ENCODE measurements at places on chromosomes 5 and 9.

- no peak for DNase-seq
These were observed 986.5 kb upstream of the ARRDC3 start for GRCh38 chr5:92369587-92369986.

DNA sequence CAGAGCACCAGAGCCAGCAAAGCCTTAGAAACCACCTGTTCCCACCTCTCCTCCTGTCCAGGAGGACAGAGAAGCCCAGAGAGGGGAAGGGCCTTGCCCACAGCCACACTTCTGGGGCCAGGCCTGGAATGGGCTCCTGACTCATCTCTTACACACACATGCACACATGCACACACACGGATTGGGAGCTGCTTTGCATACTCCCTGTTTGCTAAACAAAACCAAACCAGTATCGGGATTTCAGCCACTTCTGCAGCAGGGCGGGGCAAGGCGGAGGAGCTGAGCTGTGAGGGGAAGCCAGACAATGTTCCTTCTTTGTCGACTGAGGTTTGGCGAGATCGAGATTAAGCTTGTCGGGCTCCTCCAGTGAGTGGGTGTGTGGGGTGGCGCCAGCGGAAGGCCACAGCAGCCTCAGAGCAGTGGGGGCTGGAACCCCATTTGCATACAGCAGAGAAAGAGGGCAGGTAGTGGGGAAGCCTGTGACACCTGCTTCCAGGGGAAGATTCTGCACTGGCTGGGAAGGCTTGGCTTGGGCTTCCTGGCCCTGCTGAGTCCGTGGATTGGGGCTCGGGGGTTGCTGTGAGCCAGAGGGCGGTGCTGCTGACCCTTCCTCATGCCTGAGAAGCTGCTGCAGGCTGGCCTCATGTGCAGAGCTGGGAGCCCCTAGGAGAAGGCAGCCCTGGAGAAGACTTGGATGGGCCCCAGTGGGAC is 16.1 kb downstream of the GFI1B start:
- DNase-seq, result no peak

GRCh38 chr5:178644826-178645545 is 18.1 kb upstream of the CLK4 start:
- no peak for DNase-seq

GRCh38 chr5:158857371-158857770 is 242.3 kb downstream of the EBF1 start:
- DNase-seq, result no peak

DNA sequence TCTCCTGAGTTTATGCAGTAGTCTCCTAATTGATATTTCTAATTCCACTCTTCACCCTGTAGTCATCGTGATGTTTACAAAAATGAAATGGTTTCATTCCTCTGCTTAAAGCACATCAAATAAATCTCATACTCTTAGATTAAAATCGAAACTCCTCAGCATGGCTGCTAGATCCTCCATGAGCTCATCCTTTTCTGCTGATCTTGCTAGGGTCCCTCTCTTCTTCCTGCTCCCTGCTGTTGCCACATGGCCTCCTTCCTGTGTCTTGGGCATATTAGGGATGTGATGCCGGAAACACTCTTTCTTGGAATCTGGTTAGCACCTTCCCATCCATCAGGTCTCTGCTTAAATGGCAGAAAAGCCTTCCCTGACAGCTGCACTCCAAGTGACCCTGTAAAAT is 59.5 kb upstream of the MEGF10 start:
- DNase-seq, result no peak

GRCh38 chr9:111106202-111106601 is 67.9 kb upstream of the LPAR1 start:
- no peak for DNase-seq

- DNase-seq, result no peak
These were observed 97.9 kb downstream of the CACNA1B start for GRCh38 chr9:137975527-137975913.

DNA sequence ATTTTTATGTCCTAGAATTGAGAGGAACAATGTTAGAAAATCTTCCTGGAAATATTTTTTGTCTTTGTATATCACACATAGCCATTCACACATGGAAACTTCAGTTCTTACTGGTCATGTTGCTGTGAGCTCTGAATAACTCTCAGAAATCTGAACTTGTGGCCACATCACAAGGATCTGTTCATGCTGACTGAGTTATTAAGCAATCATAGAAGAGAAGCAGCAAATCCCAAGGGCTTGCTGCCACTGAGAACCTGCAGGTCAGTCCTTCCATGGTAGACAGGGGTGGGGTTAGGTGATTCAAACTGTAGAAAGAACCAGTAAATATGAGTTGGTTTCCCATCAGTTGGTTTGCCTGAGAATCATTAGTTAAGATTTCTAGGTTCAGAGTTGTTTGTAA is 27.6 kb downstream of the SGCD start:
- DNase-seq, result no peak

DNA sequence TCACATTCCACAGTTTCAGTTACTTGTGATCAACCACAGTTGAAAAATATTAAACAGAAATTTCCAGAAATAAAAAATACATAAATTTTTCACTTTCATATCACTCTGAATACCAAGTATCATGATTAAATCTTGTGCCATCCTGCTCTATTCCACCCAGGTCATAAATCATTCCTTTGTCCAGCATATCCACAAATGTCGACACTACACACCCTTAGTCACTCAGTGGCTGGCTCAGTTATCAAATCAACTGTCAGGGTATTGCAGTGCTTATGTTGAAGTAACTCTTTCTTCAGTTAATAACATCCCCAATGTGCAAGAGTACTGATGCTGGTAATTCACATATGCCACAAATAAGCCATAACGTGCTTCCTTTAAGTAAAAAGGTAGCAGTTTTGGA is 115.7 kb downstream of the FBXL17 start:
- no peak for DNase-seq

DNA sequence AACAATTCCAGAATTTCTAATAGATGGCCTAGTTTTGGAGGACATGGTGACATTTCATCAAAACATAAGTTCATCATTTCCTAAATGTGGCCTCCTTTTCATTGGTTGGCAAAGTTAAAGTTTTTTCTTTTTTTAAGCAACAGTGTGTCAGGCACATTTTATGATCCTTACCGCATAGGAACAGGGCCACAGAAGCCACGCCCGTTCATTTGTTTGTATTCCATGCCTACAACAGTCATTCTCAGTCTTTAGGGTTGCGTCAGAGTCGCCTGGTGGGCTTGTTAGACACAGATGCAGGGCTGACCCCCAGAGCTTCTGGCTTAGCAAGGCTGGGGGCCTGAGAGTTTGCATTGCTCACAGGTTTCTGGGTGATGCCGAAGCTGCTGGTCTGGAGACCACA is 130.2 kb downstream of the HSD17B3 start:
- DNase-seq, result no peak

GRCh38 chr9:13529321-13530104 is 250.0 kb upstream of the MPDZ start:
- no peak for DNase-seq

DNA sequence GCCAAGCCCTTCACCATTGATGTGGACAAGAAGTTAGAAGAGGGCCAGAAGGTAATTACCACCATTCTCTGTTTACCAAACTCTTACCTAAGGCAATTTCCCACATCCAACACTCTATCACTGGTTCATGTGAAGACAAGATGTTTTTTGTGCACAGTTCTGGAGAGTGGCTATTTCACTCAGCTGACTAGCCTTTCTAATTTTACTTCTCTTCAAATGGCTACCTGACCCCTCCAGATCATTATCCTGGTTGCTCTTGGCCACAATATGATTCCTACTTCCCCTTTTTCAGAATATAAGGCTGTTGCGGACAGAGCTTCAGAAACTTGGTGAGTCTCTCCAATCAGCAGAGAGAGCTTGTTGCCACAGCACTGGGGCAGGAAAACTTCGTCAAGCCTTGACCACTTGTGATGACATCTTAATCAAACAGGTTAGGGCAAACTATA is 7.1 kb downstream of the KIF20A start:
- no peak for DNase-seq

GRCh38 chr5:58706736-58707135 is 123.9 kb downstream of the RAB3C start:
- DNase-seq, result no peak

Data from stimulated activated naive CD8-positive, alpha-beta T cell treated with anti-CD3 and anti-CD28 coated beads, Interleukin-15, amount 100 ng/mL, for 72 hours (primary cell).